ENCODE measurements at places on chromosomes 16 and 17.
A peak's percentile ranks its signal among the peaks of the same experiment; 100 is the strongest.

DNA sequence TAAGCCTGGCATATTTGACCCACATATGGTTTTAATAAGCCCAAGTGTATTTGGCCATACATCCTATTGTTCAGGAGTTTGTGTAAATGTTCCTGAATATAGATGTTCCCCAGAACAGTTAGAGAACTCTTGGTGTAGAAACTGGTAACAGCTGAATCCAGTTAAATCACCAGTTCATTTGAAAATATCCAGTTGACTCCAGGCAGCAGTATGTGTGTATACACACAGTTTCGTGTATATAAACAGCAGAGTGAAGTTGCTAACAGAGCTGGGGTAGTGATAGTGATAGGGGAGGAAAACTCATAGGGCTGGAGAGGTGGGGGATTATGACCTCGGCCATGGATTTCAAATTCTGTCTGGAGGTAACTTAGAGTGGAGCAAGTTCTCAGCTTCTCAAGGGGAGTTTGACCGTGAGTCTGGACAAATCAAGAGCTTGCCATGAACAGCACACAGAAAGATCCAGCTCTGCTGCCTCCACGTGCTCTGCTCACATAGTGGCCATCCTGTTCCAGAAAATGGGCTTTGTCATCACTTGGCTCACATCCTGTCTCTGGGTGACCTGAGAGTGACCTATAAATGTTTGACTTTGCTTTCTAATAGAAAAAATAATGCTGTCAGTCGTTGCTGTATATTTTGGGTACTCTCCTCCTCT is 30.6 kb upstream of the MMD start:
- peak; percentile 72 for DNase-seq

- DNase-seq, result no peak
These were observed 325.8 kb downstream of the ABCC12 start for GRCh38 chr16:47829850-47830600.

GRCh38 chr17:19867329-19868078 is at the start of gene ULK2:
ULK2 (minus strand) TSS chr17:19867936; CDS start chr17:19867417, 519 bp downstream.
- DNase-seq, result peak; percentile 74

GRCh38 chr16:25855818-25856217 is 164.1 kb downstream of the HS3ST4 start:
- no peak for DNase-seq

DNA sequence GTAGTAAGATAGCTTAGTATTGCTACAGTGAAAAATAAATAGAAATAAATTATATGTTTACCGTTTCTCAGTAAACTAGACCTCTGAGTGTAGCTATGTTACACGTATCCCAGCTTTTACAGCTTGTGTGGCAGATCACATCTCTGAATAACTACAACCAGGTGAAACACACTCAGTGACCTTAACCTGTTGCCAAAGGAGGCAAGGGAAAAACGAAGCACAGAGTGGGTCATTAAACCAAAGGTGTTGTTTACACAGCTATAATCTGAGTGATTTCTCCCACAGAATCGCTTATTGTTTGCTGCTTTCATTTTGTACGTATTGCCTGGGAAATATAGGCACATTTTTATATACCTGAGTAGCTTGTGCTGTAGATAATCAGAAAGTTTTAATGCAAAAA is 688.2 kb upstream of the KIF2B start:
- no peak for DNase-seq
